Hindlimb muscle (tissue), 1 donor: ENCODE measurements at places on chromosomes 4 and X. TPM values are rescaled to one million over a fixed set of nuclear protein-coding genes. Genes with fewer than 3 reads are reported as not detected.

DNA sequence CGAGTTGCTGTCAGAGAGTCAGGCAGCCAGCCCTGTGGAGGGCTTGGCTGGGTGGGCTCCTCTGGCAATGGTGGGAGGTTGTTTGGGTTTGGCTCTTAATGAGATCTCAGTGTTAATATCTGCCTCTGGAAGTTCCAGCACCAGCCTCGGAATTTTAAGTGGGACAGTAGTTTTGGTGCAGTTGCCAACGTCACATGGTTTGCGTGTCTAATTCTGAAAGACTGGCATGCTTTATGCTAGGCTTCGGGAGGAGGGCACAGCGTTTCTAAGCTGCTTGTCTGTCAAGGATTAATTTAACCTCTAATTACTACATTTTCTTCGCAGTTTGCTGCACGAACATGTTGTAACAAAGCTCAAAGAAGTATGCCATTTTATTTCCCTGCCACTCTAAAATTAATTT lies 9.2 kb downstream of the MAMLD1 start:
- DNase-seq: no peak

GRCh38 chr4:109873791-109874514 lies 26.0 kb downstream of the LRIT3 start:
- no peak for DNase-seq

The PAGE1 gene
- not detected for polyA plus RNA-seq

DNA sequence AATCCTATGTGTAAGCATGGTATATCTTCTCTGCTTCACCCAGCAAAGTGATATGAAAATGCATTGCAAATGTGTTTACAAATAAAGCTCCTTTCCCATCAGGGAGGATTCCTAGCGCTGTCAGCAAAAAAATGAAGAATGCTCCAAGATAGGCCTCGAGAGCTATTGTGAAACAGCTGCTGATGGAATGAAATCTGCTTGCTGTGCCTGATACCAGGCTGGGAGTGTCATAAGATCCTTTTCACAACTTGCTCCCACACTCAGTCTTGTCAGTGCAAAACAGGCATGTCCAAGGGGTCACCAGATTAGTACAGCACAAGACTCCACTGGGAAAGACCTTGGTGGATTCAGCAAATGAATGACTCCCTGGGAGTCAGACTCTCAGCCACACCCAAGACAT lies 34.1 kb downstream of the HNRNPH2 start:
- DNase-seq: no peak

The CHIC1 gene
- polyA plus RNA-seq: 7.7 TPM

The CAPN6 gene
- polyA plus RNA-seq: 512 TPM

DNA sequence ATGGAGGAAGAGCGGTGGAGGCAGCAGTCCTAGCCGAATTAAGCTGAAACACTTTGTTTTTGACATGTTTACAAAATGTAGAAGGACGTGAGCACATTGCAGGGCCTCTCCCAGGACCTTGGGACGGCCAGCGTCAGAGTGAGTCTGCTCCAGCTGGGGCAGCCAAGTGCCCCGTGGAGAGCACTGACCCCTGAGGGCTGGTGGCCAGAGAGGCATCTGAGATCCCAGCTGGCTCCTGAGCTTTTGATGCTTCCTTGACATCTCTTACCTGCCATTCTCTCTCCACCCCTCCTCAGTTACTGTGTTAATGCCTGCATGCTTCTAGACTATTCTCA lies 24.7 kb downstream of the NAT8L start:
- DNase-seq: no peak
